ENCODE measurements at places on chromosomes 13 and 19.
A peak's percentile ranks its signal among the peaks of the same experiment; 100 is the strongest.

DNA sequence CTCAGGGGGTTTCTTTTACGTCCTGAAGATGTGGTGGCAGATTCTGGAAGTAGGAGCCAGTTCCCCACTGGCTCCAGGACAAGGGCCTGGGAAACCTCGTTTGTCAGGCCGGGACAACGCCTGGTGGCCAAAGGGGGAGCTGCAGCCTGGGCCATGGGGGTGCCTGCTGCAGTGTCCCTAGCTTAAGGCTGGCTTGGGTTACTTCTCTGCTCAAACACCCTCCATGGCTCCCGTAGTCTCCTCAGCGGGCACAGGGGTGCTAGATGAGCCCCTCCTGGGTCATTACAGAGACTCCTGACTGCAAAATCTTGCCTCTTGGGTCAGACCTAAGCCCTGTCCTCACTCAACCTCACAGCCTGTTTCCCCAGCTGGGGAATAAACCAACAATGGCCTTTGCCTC, 14.7 kb downstream of the CILP2 start:
- DNase-seq, result no peak

DNA sequence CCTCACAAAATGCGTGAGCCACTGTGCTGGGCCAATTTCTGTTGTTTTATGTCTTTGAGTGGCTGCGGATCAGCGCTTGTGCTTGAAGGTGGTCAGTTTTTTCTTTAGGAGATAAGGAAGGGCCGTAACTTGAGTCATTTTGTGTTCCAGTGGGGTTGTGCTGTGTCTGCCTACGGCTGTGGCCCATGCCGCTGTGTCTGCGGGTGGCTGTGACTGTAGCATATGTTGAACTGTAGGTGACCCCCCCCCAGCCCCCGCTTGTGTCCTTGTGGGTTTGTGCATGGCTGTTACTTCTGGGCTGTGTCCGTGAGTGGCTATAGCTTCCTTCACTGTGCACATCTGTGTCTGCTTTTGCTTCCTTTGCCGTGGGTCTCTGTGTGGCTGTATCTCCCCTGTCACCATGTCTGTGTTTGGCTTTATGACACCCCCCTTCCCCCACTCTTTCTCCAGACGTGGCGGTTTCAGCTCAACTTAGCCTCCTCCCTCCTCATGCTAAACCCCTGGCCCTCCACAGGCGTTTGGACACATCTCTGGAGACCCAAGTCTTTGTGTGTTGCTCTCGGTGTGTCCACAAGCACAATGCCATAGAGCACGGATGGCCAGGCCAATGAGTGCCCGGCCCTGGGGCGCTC, 675 bp downstream of the PPP1R14A start:
- DNase-seq, result no peak

DNA sequence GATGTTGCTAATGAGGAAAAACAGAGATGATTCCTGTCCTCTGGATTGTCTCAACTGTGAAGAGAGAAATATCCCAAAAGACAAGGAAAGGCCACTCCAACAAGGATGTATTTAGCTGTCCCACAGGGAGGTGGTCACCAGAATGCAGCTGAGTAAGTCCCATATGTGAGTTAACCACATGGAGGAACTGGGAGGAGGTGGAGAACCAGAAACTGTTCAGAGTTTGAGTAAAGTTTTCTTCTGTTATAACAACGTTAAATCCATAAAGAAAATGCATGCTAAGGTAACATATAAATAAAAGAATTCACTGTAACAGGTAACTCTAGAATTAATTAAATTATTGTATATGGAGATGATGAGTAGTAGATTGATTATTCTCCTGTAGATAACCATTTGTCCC, 5.3 kb downstream of the ZNF763 start:
- DNase-seq, result no peak

- no peak for DNase-seq
Measured at GRCh38 chr19:29145756-29146155, 67.2 kb downstream of the UQCRFS1 start.

GRCh38 chr19:29672933-29673336, 7.7 kb downstream of the PLEKHF1 start:
- DNase-seq, result peak; percentile 85

DNA sequence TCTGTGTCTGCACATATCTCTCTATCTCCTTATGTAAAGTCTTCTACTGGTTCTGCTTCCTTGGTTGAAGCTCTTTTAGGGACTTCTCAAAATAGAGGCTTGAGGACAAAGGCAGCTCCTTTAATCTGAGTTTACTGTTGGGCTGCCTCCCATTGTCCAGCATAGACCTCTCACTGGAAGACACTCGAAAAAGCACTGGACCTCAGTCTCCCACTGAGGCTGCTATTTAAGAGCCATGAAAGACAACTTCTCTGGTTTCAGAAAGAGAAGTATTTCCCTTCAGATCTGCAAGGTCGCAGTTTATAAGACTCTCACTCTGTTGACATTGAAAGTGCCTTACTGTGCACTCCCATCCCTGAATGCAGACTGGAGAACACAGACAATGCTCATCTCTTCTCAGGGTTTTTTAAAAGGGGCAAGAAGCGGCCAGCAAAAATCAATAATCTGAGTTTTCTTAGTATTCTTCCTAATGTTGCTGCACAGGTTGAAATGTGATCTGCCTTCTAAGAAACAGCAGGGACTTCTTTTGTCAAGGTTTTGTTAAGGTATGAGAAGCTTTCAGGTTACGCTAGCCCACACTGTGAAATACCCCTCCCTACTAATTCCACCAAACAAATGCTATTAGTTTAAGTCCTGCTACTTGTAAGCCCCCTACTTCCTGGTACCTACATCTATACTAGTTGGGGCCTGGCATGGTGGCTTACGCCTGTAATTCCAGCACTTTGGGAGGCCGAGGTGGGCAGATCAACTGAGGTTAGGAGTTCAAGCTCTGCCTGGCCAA, 450.0 kb upstream of the SLC10A2 start:
- DNase-seq, result no peak

- DNase-seq, result no peak
Measured at GRCh38 chr13:105785436-105785835, 750.0 kb downstream of the EFNB2 start.

- no peak for DNase-seq
Measured at GRCh38 chr13:42876270-42876714, 94.9 kb downstream of the FAM216B start.

Measured in effector CD4-positive, alpha-beta T cell (primary cell).